ENCODE measurements at places on chromosomes 6 and 20.

GRCh38 chr6:126944512-126944911, 174.0 kb upstream of the RSPO3 start:
- DNase-seq = no peak

- no peak for DNase-seq
Measured at GRCh38 chr20:50794181-50794845, 548 bp upstream of the BCAS4 start.

GRCh38 chr6:33420491-33421343, 852 bp downstream of the SYNGAP1 start:
- no peak for DNase-seq

GRCh38 chr6:4188801-4189200, 53.4 kb upstream of the ECI2 start:
- no peak for DNase-seq

- DNase-seq = no peak
Measured at GRCh38 chr20:60963146-60963545, 288.9 kb upstream of the CDH4 start.

DNA sequence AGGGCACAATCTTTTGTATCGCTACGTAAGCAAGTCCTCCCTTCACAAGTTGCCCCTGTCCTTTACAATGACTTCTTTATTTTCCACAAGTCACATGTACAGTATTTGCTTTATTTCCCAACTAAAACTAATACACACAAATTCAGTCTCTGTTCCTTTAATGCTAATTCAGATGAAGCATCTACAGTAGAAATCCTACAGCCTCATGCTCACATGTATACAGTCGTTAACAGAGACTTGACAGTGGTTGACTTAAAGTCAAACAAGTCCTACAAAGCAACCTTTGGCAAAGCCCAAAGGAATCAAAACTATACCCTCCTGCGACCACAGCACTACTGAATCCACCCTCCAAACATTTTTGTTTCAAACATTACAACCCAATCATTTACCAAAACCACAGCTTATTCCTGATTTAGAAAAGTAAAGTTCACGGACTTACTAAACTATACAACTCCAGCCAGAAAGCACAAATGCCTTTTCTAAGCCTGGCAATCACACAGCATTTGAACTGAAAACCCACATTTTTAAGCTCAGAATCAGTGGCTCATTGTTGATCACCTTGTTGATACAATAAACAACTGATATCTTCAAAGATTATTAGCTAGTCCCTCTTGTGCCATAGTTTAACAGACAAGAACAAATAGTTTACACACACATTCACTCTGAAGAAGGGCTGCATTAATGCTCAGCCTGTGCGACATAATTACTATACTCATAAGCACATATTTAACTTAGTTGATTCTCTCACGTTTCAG, 70.9 kb upstream of the NHSL1 start:
- DNase-seq = no peak

- DNase-seq = no peak
Measured at GRCh38 chr6:5246141-5247097, 14.3 kb downstream of the LYRM4 start.

DNA sequence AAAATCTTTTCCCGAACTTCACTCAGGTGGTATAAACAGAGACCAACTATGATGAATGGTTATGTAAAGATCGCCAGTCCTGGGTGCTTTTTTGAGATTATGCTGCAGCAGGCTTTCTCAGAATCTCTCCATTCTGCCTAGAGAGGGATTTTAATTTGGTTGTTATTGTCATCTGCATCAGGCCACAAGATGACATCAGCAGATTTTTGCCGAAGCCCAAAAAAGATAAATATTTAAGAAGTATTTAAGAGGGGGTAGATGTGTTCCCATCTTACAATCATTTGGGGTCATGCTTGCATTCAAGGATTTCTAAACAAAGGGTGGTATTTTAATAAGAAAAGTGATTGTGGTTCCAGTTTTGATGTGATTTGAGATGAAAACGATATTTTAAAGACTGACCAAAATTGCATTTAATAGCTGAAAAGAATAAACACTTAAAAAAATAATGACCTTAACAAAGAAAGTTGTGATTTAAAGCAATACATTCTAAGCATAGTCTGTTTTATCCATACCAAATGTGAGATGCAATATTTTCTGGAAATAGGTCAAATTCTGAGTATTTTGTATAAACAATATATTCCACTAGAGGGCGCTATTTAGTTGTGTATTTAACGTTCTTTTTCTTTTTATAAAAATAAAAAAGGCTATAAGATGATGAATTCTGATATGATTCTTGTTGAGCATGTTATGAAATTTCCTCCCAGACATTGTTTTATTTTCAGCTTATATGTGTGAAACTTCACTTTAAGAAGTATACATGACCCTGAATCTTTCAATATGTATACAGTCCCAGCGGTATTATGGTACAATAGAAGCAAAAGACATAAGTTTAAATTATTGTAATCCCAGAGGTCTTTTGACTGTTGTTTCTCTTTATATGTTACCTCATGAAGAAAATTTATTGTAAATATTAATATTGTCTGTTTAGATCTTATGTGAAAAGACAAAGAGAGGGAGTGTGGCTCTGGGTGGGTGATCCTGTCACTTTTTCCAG, 51.0 kb upstream of the ZFP64 start:
- DNase-seq = no peak

GRCh38 chr6:167094436-167094819, 28.5 kb upstream of the CCR6 start:
- no peak for DNase-seq

GRCh38 chr6:21100991-21101390, 492.6 kb upstream of the SOX4 start:
- no peak for DNase-seq

DNA sequence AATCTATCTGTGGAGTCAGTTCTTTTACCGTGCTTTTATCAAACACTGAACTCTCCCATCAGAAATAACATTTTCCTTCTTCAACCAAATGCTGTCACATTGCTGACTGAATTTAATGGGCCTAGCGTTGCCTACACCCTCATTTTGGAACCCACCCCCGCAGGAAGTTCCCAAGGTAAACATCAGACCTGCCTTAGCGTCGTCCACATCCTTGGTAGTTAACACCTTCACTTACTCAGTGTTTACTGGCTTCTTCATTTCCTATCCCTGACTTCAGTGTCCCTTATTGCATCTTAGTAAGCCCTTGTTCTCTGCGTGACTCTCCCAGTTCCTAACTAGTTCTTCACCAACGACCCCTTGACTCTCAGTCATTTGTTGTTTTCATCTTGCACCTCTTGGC, 491.4 kb upstream of the SOX4 start:
- DNase-seq = no peak

- no peak for DNase-seq
Measured at GRCh38 chr20:29086938-29087337, 2170.5 kb upstream of the DEFB115 start.

- DNase-seq = no peak
Measured at GRCh38 chr6:45421709-45422502, 44.2 kb upstream of the SUPT3H start.

DNA sequence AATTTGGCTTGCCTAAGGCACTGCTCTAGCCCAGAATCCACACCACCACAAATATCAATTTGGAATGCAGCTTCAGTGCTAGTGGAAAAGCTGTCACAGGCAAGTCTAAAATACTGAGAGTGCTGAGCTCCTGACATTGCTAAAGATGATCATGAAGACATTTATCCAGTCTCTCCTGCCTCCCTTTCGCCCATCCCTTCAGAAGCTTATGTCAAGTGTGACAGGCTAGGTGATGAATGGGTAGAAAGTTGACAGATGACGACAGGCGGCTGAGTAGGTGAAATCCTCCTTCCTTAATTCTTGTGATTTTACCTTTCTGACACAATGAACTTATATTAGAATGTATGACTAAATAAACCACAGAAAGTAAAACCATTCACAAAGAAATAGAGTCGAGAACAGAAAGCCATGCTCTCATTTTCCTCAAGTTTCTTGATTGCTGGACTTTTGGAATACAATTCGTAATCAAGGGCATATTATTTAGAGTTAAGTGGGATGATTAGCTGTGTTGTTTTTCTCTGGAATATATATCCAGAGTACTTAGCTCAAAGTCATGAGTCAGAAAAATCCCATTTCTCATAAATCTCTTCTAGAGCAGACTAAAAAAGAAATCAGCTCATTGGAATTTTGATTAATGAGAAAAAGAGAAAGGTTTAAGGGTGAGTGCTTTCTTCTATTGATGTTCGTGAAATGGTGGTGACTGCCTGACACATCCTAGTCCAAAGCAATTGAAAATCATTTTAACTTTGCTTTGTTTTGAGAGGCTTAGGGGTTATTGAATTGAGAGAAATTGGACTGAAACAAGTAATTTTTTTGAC, 1228.2 kb upstream of the CITED2 start:
- DNase-seq = no peak

- DNase-seq = peak; percentile 84
Measured at GRCh38 chr20:47358672-47359529, 2.4 kb upstream of the ZMYND8 start.

DNA sequence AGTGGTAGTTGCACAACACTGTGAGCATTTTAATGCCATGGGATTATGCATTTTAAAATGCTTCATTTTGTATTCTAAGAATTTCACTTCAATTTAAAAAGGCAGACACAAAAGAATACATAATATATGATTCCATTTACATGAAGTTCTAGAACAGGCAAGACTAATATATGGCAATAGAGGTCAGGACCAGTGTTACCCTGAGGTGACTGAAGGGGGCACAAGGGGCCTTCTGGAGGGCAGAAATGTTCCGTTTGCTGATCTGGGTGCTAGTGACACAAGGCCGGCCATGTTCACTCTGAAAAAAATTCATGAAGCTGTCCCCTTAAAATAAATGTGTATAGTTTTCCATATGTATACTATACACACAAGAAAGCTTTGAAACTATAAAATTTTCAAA, 28.5 kb downstream of the TASP1 start:
- DNase-seq = no peak

DNA sequence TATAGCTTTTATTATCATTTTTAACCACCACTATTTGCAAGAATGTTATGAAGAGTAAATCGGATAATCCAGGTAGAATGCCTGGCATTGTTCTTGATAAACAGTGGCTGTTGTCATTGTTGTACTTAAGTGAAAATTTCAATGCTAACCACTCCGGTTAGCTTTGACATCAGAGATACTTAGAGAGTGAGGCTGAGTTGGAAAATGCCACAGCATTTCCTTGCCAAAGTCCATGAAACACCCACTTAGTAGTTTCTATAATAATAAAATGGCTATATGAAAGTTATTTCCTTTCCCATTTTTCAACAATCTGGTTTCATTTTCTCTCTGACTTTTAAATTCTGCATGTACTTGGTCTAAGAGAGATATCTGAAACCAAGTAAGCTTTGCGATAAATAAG, 132.0 kb downstream of the CDK19 start:
- DNase-seq = no peak

DNA sequence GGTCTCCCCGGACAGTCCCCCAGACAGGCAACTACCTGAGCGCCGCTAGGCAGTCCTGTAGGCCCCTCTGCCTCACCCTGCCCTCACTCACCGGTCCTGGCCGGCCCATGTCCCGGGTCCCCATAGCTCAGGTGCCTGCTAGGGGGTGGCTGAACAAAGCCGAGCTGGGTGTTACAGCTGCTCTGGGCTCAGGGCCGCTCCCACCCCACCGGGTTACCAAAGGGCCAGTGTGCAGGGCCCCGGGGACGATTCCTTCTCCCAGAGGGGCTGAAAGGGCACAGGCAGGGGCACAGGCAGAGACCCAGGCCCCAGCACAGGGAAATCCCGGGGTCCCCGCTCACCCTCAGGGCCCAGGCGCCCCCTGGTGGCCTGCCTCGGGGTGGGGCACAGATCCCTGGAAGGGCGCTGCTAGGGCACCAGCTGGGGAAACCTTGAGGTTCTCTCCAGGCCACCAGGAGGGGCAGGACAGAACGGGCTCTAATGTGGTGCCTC, 118.4 kb downstream of the GRM4 start:
- DNase-seq = no peak

DNA sequence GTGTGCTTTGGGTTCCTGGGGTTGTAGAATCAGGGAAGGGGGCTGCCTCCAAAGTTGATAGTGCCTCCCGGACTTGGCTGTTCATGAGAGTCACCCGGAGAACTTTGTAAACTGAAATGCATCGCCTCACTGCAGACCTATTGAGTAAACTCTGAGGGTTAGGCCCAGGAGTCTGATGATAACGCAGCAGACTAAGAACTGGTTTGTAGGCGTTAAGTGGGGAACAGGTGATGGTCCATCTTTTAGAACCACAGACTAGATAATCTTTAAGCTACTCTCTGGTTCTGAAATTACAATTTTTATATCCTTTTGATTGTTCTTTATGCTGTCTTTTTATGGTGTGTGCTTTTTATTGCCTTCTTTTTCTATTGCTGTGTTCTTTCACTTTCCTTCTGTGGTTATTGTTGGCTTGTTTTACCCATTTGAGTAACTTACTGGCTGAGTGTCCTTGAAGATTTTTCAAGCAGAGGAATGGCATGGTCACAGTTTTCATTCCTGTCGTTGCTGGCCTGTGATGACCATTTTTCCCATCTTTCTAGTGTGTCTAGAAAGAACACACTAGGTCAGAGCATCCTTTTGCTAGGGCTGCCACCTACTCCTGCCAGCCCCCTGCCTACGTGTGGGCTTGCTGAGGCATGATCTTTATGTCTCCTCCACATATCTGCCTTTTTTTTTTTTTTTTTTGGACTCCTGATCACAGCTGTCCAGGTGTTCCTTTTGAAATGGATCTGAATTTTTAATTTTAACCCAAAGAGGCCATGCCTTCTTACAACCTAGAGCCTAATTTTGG, 30.9 kb downstream of the LRRC1 start:
- DNase-seq = no peak

DNA sequence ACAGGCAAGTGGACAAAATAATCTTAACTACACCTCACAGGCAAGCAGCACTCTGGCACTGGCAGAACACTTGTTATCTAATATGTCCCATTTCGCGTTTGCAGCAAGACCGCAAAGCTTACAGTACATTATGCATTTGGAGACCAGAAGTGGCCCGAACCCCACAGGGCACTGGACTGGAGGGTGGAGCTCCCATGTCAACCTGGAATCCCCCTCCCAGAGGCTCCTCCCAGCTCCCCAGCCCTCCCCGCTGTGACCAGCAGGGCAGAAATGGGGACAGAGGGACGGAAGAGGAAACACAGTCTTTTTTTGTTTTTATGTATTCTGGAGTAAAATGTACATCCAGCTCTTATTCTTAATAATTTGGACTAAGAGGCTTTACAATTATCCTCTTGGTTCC, 263.7 kb downstream of the SMOC2 start:
- no peak for DNase-seq

- DNase-seq = no peak
Measured at GRCh38 chr6:81844686-81845085, 92.2 kb upstream of the TENT5A start.

Measured in kidney epithelial cell (primary cell).